ENCODE measurements at places on chromosomes 7 and 10.

GRCh38 chr10:102669206-102670064 is 25.2 kb downstream of the TRIM8 start:
- no peak for DNase-seq

DNA sequence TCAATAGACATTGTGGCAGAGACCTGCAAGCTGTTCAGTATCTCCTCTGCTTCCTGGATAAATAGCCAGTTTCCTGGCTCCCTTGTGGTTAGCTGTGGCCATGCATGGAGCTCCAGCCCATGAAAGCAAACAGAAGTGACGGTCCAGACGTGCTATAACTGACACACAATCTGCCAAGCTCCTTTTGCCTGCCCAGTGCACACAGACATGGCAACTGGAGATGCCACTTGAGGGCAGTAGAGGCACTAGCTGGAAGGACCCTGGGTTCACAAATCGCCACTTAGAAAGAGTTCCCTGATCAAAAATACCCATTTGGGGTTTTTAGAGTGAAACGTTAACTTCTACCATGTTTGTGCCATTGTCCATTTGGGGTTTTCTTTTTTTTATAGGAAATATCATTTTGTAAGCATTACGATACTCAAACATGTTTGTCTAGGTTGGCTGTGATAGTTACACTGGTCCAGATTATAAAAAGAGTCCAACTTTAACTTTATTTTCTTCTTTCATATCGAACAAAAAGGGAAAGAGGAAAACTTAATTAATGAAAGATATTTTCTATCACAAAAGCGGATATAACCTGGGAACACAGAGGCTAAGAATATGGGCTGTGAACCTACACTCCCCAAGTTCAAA is 31.3 kb downstream of the KIN start:
- no peak for DNase-seq

- DNase-seq, result no peak
These were observed 519 bp downstream of the PITRM1 start for GRCh38 chr10:3172081-3172445.

- no peak for DNase-seq
These were observed 249.3 kb upstream of the KCND2 start for GRCh38 chr7:120023494-120024167.

- no peak for DNase-seq
These were observed 258.4 kb upstream of the FZD1 start for GRCh38 chr7:91005841-91006240.

- no peak for DNase-seq
These were observed 27.4 kb downstream of the STAM start for GRCh38 chr10:17671307-17671706.

- no peak for DNase-seq
These were observed 442.2 kb downstream of the TCERG1L start for GRCh38 chr10:130869179-130869841.

GRCh38 chr10:30170814-30171213 is 111.4 kb upstream of the JCAD start:
- DNase-seq, result no peak

DNA sequence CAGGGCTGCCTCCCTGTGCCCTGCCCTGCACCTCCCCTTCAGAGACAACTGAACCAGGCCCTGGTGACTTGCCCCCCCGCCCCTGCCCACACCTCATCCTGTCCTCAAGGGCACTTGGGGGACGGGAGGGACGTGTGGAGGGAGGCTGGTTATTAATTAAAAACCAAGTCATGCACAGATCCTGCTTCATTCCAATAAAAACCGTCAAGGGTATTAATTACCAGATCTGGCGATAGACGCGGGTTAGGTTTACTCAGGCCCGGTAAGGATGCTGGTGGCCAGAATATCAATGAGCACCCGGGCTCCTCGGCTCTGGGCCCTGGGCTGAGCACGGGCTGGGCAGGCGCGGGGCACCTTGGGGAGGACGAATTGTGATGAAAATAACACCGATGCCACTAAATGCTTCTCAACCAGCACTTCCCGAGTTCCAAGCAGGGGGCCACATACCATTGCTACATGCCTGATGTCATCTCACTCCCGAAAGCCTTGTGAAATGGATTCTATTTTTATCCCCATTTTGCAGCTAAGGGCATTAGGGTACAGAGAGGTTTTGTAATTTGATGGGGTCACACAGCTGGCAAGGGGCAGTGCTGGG is 24.5 kb upstream of the GTF2IRD1 start:
- DNase-seq, result no peak

DNA sequence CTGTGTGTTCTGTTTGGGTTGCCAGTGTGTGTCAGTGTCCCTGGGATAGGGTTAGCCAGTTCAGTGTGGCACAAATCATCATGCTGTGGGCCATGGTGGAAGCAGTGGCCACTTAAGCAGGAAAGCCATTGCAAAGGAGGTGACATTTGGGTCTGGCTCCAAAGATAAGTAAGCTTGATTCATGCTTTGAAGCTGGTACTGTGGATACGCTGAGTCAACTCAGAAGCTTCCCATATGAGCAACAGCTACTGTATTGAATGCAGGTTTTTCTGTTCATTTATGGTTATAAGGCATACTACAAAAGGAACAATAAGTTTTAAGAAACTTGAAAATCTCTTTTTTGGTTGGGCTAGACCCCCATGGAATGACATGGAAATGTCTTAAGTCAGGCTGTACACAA is 143.1 kb downstream of the BMPER start:
- no peak for DNase-seq

DNA sequence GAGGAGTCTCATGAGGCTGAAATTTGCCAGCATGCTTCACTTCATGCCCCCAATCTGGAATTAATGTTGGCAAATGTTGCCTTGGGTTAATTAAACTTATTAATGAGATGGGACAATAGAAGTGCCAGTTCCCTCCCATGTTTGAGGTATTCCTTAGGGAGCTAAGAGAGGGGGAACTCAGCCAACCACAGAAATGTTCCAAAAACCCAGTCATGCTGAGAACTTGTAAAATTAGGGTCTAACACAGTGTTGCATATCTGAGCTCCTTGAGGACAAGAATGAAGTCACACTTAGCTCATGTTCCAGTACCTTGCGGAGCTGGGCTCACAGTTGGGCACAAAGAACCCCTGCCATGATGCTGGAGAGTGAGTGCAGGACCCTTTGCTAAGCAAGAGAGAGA is 89.4 kb downstream of the OAT start:
- no peak for DNase-seq

DNA sequence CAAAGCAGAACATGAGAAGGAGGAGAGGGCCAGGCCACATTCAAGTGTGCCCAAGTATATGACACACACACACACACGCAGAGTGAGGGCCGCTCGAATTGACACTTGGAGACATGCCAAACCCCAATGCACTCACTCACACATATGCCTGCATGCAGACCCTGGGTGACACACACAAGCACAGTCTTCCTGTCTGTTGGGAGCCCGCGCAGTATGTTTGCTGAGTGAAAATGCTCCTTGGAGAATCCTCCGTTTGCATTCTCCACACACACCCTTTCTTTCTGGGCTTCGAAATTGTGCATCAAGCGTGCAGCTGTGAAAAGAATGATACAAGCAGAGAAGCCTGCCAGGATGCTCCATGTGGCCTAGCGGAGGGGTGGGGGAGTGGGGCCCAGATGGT is 120.9 kb downstream of the PLXNA4 start:
- peak; percentile 96 for DNase-seq

DNA sequence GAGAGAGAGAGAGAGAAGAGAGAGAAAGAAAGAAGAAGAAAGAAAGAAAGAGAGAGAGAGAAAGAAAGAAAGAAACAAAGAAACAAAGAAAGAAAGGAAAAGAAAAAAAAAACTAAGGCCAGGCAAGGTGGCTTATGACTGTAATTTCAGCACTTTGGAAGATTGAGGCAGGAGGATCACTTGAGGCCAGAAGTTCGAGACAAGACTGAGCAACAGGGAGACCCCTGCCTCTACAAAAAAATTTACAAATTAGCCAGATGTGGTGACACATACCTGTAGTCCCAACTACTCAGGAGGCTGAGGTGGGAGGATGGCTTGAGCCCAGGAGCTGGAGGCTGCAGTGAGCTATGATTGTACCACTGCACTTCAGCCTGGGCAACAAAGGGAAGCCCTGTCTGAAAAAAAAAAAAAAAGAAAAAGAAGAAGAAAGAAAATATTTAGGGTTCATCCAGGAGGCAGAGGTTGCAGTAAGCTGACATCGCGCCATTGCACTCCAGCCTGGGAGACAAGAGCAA is 2.8 kb downstream of the SERPINE1 start:
- DNase-seq, result no peak

DNA sequence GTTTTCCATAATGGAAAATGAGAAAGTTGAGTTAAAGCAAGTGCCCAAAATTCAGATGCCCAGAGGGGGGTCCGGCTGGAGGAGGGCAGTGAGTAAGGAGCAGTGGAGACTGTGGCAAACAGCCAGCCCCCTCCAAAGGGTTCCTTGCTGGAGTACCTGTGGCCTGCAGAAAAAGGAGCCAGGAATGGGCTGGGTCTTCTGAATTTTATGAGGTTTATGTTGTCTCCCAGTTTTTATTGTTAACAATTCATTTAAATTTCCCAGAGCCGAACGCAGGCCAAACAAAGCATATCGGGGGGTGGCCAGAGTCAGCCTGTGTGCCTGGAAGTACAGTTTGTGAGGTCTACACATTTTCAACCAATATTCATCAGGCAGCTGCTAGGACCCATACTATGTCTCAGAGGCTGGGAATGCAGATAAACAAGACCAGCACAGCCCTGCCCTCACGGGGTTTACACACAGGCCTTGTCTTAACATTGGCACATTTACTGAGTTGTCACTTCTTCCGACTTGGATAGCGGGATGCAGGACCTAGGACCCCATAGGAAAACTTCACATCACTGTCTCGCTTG is 12.9 kb upstream of the CSGALNACT2 start:
- no peak for DNase-seq

DNA sequence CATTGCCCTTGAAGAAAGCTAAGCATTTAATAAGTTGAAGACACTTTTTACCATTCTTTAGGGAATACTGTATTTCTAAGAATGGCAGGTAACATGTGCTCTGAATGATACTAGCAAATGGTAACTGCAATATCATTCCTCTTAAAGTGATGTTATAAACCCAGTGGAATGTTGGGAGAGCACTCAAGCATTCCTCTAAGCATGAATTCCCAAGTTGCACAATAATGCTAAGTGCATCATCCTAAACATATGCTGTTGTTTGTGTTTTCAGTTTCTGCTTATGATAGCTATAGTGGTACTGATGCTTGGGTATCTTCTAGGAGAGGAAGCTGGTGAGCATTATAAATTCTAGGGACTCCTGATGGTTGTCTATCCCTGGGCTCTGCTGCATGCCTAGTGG is 673.9 kb downstream of the PHTF2 start:
- DNase-seq, result no peak

DNA sequence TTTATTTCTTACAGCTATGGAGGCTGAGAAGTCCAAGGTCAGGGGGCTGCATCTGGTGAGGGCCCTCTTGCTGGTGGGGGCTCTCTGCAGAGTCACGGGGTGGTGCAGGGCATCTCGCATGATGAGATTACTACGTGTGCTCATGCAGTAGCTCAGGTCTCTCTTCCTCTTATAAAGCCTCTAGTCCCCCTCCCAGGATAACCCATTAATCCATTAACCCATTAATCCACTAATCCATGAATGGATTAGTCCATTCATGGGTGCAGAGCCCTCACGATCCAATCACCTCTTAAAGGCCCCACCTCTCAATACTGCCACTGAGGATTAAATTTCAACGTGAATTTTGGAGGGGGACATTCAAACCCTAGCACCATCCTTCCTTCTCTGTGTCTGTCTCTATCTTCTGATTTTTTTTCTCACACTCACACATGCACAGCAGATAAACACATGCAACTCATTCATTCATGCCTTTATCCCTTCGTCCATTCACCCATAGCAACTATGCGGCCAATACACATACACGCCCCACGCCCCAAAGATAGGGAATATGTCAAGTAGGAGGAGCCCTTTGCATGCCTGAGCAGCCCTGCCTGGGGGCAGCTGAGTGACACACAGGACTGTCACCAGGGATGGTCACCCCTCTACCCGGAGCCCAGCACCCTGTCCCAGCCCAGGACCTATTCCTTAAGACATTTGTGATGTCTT is 86.5 kb downstream of the C10orf105 start:
- DNase-seq, result no peak

DNA sequence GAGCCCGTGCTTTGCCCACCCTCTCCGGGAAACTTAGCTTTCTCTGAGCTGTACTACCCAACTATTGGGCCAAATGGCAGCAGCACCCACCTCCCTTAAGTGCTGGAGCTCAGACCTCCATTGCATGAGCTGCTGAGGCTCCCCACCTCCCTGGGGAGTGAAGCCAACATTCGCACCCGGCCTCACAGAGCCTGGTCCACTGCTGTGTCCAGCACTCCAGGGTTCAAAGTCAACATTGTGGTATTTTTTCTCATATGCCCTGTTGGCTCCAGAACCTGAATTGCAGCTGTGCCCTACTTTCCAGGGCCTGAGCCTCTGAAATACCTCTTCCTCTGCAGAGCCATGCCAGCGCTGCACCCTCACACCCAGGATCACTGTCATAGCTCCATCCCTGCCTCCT is 29.7 kb downstream of the ITGA8 start:
- no peak for DNase-seq

- no peak for DNase-seq
These were observed 22.8 kb upstream of the DPYSL4 start for GRCh38 chr10:132163826-132164515.

DNA sequence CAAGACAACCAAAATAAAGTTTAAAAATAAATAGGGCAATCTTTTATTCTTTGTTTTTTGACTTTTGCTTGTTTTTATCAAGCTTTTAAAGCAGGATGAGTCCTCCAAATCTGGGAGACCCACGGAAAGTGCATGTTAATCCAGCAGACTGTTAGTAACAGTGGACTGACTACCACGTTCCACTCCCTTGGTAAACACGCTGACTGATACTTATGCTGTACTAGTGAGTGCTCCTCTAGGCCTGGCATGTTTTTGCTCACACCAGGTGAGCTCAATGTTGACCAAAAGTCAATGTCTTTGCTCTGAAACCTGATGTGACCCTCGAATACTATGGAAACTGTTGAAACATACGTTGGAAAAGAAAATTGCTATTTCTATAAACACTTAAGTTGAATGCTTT is 88.4 kb downstream of the KIAA1549 start:
- no peak for DNase-seq

GRCh38 chr10:113528876-113529275 is 24.0 kb upstream of the HABP2 start:
- no peak for DNase-seq

GRCh38 chr10:104033966-104034365 is 51.7 kb downstream of the COL17A1 start:
- DNase-seq, result no peak
